ENCODE measurements at places on chromosomes 2 and 18.

DNA sequence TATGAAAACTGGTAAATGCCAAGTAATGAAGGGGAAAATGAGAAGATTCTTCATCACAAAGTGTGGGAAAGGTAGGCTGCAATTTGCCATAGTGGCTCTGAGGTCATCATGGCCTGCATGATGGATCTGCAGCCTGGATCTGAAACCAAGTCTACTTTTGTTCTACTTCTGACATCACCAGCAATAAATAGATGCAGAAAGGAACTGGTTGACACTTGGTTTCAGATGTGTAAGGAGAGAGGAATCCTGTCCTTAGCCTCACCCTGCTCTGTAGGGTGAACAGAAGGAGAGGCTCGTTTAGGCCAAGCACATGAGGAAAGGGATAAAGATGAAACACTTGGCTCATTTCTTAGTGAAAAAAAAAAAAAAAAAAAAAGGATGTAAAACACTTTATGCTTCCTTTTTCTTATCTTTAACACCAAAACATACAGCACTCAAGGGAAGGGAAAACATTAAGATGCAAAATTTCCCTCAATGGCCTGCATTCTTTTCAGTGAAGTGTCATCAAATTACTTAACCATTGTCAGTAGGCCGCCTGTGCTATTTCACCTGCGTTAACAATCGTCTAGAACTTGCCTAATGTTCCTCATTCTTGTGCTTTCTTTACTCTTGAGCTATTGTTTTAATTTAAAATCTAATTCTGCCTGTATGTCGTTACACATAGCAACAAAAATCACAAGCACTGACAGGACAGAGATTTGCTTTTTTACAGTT is 3.9 kb downstream of the NEB start:
- DNase-seq, result no peak

DNA sequence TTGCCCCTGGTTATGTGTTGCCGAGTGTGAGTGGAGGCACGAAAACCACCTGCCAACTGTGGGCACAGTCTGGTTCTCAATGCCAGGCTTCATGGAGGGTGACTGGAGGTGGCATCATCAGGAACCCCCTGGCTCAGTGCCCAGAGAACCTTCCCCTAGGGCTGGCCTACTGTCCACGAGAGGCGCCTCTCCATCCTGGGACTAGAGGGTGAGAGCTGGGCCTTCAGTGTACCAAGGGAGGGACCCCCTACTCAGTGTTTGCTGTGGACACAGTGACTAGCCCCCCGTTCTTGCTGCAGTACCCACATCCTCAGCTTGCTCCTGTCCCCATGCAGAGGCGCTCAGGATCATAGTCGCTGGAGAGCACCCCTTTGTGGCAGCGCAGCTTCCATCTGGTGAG is 202.6 kb downstream of the HDAC4 start:
- no peak for DNase-seq

DNA sequence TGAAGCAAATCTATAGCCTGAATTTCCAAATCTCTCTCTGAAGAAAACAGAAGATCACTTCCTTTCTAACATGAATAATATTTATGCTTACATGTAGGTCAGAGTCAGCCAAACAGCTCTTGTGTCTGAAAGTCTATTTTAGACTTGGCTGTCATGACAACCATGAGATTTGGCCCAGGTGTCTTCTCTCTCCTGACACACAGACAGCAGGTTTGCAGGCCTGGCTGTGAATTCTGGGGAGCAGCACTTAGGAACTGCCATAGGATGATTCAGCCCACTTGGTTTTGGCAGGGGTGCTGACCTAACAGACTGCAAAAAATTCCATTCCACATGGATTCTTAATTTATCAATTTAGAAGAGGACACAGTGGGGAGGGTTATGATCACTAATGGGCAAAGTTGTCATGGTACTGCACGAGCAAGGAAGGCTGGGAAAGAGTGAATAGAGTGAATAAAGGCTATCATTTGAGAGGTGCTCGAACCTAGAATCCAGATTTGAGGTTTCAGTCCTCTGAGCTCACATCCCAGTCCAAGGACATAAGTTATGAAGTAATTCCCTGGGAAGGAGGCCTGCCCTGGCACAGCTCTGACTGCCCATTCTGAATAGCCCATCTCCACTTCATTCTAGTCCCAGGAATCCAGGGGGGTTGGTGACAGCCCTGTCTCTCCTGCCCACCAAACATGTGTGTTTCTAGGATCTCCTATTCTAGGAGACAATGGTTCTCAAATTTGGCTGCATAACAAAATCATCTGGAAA is 453.9 kb upstream of the TRIB2 start:
- DNase-seq, result peak; percentile 62

- DNase-seq, result no peak
Observed at GRCh38 chr2:223943135-223943534, 2.0 kb downstream of the WDFY1 start.

DNA sequence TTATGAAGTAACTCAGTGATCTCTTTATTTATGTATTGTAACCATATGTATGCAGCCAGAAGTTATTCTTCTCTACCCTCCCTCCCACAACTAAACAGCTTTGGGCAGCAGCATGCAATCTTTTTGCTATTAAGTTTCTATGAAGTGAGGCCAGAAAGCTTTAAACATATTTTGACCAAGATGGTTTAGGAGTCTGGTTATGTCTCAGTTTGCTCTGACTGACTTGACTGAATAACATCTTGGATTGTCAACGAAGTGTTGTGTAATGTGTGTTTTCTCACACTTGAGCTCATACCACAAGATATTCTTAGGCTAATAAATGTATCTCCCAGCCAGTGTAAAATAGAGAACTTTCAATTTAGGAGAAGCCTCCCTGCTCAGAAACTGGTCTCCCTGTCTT is 104.3 kb downstream of the TTC27 start:
- no peak for DNase-seq

DNA sequence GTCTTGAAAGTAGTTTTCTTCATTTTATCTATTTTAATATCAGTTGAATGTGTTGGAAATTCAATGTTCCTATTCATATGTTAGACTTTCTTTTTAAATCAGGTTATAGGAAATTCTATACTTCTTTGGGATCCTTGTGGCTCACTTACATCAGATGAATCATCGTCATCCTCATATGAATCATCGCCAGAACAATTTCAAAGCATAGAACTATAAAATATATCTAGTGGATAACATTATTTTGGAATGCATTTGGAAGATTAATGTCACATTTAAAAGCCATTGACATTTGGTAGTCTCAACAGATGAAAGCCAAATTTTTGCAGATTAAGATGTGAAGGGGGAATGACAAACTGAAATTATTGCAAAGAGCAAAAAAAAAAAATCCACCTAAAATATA is 94.1 kb downstream of the FAM161A start:
- DNase-seq, result no peak

- no peak for DNase-seq
Observed at GRCh38 chr18:58303363-58303762, 259.3 kb downstream of the NEDD4L start.

DNA sequence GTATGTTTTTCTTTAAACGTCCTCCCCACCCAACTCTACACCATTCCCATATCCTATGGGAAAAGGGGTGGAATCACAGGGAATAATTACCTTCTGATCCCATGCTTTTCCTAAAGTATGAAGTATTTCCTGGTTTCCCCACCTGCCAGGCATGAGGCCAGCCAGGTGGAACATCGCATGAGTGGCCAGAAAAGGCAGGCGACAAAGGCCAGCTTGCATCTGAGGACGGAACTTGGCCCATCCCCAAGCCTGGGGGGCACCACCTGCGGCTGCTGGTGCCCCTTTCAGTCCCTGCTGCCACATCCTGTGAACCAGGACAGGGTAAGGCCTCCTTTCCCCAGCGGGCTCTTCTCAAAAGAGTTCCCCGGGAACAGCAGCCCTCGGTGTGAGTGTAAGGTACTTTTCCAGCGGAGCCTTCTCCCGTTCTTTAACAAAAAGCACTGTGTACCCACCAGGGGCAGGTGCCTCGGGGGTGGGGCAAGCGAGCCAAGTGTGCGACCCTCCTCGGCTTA is 1.2 kb upstream of the ERFE start:
- DNase-seq, result no peak

GRCh38 chr18:44801781-44802180 is 121.1 kb downstream of the SETBP1 start:
- peak; percentile 47 for DNase-seq

DNA sequence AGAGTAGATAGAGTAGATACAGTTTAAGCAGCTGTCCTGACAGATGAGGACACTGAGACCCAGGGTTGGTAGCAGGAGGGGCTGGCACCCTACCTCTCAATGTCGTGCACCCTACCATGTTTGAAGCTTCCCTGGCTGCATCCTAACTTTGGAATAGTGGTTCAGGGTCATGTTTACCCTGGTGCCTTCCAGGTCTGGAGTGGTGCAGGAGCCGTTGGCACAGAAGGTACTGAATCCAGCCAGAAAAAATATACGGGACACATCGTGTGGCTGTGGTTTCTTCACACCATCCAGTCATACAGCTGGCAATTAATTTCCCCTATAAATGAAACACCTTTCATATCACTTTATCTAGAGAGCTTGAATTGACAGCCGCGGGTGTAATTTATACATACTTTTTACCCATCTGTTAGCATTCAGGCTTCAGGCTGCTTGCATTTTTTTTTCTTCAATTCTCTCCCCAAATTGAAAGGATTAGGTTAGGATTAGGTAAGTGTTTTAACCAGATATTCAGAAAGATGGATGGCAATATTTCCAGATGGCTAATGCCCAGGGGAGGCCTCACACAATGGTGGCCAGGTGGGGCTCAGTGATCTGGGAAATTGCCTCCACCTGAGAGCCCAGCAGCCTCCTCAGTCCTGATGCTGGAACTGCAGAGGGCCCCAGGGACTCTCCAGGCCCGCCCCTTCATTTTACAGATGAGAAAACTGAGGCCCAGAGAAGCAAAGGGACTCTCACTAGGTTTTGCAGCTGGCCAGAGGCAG is 127.0 kb downstream of the CELF4 start:
- peak; percentile 15 for DNase-seq

- DNase-seq, result no peak
Observed at GRCh38 chr18:23941791-23942190, 72.8 kb upstream of the TTC39C start.

DNA sequence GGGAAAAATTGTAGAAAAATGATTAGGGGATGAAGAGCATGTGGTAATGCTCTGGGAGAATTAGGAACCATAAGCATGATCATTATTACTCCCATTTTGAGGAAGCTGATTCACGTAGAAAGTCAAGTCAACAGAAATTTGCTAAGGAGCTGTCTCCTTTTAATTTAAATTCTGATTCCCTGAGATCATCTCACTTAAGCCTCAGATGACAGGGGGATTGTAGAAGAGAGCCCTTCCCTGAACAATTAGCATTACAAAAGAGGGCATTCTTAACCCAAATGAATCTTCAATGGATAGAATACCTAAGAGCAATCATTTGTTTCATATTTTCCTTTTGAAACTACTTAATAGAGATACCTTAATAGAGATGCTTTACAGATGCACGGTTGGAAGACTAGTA is 267.9 kb downstream of the NYAP2 start:
- no peak for DNase-seq

GRCh38 chr2:12244070-12244469 is 472.7 kb upstream of the TRIB2 start:
- DNase-seq, result no peak

DNA sequence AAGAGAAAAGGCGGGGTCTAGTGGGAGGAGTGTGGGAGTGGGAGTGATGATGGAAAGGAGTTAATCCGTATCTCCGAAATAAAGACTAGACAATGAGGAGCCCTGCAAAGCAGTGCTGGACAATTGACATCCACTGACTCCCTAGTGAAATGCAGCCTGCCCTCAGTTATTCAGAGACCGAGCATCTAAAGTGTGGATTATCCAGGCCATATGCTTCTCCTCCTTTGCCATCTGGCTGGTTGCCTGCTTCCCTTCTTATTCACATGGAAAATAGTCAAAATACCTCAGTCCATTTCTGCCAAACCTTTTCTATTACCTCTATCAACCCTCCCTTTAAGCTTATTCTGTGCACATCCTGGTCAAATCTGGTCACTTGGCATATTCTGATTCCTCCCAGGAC is 288.8 kb upstream of the SIX3 start:
- DNase-seq, result peak; percentile 75

GRCh38 chr2:55840460-55840859 is 83.1 kb downstream of the EFEMP1 start:
- no peak for DNase-seq

All from NCI-H1694 (cell line).